ENCODE measurements at places on chromosomes 1 and 21.

DNA sequence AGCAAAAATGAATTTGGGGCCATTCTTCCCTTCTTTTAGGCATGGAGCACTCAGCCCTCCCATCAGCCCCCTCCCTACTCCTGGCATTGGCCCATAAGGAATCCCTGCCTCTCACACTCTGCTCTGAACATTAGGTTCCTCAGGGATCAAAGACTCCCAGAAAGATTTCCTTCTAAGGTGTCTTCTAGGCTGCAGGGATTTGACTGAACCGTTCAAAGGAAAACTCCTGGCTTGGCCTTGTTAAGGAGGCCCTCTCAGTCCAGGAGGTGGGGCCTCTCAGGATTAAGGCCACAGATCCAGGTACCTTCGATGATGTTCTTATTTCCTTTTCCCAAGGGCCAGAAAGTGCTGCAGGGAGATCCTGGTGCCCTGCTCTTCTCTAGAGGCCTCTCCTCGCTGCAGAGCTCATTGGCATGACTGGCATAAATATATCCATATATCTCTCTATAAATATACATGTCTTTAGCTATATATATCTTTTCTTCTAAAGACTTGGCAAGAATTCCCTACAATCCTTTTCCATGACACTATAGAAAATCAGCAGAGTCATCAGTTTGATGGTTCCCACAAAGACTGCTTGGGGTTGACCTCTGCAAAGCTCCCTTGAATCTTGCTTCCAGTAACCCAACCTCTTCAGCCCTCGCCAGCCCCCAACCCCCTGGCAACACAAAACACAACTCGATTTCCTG lies 59.1 kb downstream of the PLXNA2 start:
- DNase-seq, result no peak

GRCh38 chr1:205421798-205422197 lies at the start of gene LEMD1:
Gene LEMD1 (minus strand): TSS chr1:205422056. CDS start chr1:205420536, 1,520 bp downstream.
- no peak for DNase-seq

DNA sequence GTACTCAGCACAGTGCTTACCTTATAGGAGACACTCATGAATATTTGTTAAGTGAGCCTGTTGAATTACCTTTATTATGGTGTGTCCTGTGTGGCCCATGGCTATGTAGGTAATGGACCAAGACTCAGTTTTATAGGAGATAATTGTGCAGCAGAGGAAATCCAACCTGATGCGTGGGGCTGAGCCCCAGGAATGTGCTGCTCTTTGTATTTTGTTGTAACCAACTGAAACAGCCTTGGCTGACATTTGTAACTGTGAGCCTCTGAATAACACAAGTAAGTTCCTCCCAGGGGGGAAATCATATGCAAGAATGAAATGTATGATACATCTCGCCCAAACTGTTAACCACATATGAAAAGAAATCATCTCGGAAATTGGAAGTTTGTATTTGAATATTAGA lies 364.2 kb upstream of the ZP4 start:
- DNase-seq, result no peak

GRCh38 chr1:29532751-29533150 lies 296.4 kb downstream of the PTPRU start:
- DNase-seq, result no peak

GRCh38 chr1:21869620-21870121 lies 57.6 kb downstream of the LDLRAD2 start:
- no peak for DNase-seq

DNA sequence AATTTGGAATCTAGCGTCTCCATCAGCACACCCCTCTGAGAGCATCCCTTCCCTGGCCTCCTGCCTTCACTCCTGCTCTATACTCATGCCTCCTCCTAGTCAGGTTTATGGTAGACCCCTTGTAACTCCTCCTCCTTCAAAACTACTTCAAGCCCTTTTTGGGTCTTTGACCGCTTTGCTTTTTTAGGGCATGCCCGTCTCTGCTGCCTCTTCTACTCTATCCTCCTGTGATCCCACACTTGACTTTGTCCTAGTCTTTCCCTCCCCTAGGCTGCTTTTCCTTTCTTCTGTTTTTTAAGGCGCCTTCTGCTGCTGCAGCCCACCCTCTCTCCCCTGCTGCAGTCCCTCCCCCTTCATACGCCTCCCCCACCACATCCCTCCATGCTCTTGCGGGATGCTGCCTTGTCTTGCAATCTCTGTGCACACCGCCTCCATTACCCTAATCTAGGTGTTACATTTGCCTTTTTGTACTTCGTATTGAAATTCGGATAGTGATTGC lies 1.5 kb downstream of the SNX27 start:
- DNase-seq, result no peak

DNA sequence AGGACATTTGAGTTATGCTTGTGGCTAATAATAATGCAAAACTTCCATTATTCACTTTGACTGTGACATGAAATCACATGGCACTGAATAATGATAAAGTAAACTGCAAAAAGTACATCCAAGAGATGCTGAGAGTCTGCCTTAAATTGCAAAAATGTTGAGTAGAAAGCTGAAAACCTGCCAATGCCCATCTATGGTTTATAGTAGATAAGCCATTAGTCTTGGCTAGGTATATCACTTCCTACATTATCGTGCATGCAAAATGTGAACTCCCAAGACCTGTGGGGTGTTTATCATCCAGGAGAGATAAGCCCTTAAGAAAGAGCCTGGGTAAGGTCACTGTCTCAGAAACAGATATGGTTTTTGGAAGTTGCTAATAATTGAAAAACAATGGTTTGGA lies 208.7 kb upstream of the DPYD start:
- DNase-seq, result no peak

DNA sequence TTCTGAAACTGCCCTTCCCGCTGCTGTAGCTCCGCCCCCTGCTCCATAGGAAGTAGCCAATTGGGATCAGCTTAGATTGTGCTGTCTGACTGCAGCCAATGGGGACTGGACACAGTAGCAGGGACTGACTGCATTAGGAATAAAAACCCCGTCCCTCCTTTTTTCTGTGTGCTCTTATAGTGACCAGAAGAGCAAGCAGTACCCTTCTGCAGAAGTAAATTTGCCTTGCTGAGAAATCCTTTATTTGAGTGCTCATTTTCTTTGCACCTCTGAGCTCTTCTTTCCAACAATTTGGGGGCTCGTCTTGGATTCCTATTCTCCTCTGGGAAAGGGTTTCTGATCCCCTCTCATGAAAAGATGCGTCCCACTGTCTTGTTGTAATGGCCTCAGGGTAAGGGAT lies 16.2 kb downstream of the OR2L13 start:
- no peak for DNase-seq

DNA sequence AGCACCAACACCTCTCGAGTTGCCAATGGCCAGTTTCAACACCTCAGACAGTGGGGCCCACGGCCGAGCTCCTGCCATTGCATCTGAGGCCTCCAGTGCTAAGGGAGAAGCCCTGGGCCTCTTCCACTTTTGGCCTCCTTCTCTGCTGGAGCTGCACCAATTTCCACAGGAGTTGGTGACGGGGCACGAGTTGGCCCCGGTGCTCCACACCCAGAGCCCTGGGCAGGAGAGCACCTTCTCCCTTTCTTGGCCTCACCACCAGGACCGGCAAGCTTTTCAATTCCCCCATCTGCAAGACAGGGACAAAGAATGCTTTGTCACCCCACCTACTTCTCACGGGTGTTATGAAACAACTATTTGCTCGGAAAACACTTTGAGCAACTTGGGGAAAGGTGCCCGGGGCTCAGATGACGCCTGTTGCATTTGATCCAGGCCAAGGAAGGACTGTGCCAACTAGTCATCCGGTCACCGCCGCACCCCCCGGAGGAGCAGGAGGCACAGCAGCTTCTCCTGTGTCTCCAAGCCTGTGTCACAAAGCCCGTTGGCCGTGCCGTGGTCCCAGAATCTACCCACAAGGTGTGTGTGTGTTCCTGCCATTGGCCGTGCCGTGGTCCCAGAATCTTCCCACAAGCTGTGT lies 55.2 kb downstream of the TOMM20 start:
- DNase-seq, result no peak

GRCh38 chr21:40179166-40179565 lies 311.9 kb downstream of the PCP4 start:
- DNase-seq, result no peak

DNA sequence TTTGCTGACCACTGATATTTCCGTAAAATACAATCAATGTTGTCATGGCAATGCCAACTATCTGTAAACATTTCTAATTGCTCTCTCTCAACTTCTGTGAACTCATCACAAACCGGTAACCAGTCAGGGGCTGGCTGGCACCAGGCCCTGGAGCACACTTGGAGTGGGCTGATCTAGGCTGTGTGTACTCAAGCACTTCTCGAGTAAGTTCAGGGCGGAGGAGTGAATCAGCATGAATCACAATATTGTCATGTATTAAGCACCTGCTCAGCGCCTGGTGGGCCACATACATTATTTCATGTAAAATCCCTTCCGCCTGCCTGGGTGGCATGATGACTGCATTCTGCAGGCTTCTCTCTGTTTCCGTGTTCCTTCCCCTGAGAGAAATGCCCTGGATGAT lies 212.4 kb downstream of the FOXD2 start:
- DNase-seq, result no peak

GRCh38 chr1:156346636-156347035 lies 8.3 kb downstream of the TSACC start:
- DNase-seq, result no peak

DNA sequence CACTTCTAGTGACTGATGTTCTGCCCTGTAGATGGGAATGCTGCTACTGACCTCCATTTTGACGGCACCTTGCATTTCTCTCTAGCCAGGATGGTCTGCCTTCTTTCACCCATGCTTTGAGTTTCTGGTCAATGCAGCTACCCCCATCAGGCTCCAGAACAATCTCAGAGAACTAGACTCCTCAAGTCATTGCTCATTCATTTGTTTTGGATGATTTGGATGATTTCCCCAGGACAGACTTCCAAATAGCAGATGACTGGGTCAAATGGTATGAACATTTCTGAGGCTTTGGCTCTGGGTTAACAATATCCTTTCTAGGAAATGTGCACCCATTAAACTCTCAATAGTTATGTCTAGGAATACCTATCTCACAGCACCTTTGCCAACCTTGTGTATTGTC lies 63.9 kb downstream of the CSMD2 start:
- no peak for DNase-seq

DNA sequence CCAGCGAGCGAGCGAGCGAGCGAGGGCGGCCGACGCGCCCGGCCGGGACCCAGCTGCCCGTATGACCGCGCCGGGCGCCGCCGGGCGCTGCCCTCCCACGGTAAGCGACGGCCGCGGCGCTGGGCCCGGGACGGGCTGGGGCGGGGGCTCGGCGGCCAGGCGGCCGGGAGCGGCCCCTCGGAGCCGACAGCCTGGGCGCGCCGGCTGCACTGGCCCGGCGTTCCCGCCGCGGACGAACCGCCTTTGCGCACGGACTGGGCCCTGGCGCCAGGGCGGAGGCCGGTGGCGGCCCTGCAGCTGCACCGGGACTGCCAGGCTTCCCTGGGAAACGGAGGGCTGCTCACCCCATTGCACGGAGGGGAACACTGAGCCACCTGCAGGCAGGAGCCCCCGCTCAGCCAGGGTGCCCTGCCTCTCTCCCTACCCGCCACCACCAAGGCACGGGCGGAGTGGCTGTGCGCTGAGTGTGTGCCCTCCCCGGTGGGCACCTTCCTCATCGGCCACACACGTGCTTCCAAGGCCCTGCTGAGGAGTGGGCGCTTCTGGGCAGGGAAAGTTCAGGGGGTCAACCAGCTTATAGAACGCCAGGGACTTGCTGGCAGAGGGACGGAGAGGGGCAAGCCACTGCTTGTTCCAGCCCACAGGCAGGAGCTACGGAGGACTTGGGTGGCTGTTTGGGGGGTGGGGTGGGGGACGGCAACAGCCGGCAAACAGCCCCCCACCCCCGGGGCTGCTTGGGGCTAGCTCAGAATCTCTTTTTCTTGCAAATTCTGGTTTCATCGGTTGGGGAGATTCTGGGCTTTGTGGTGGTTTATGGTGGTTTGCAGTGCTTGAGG lies 532 bp downstream of the CSF1 start:
- no peak for DNase-seq

GRCh38 chr1:161019751-161020495 lies 1.0 kb downstream of the F11R start:
- DNase-seq, result no peak

DNA sequence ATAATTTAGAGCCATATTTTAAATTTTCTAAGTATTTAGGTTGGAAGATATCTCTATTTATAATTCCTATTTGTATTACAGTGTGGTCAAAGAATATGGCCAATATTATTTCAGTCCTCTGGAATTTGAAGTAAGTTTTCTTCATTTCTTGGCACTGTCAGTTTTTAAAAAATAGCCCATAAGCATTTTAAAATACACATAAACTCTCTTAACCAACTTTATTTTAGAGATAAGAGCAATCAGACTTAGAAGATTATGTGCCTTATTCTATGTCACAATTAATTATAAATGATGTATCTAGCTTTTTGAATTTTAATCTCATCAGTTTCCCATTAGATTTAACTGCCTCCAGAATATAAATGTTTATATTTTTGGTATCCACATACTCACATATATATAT lies 130.8 kb downstream of the USP25 start:
- DNase-seq, result no peak

- no peak for DNase-seq
Observed at GRCh38 chr1:227323171-227323966, 5.1 kb upstream of the CDC42BPA start.

DNA sequence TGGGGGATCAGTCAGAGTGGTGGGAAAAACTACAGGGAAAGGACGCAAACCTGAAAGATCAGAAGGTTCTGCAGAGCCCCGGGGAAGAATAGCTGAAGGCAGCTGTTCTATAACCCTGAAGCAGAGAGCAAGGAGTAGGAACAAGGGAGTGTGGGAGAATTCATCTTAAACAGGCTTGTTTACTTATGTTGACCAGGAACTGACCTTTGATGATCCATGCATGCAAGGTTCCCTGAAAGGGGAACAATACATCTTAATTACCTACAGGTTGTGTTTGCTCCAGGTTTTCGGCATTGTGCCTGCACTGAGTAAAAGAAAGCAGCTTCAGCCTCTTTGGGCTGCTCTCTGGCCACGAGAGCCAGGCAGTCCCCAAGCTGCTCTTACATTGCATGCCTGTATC lies 18.7 kb upstream of the FAM43B start:
- no peak for DNase-seq

DNA sequence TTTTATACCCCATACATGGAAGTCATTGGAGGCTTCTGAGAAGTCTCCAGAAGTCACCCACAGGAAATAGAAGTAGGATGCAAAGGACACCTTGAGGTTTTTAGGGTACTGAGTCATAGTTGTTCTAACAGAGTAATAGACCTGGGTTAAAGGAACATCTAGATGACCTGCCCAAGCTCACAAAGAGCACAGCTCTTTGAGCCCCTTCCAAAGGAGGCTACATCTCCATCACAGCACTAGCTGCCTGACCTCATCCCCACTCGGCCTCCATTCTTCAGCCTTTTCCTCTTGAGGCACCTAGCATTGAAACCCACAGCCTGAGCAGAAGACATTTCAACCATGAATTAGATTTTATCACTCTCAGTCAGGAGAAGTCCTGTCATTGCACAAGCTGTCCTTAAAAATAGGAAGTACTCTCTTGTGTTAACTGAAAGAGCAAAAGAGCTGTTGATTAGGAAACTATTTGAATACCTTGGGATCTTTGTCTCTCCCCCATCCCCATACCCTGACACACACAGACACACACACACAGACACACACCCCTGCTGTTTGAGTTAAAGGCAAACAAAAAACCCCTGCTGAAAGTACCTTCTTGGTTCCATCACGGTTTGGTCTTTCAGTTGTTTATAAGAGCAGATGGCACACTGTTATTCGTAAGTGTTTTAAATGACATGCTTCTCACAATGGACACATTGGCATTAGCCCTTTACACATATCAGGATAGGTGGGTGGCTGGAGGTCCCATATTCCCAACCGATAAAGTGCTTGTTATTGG lies 22.2 kb downstream of the MKNK1 start:
- no peak for DNase-seq
